ENCODE measurements at places on chromosomes 16 and 17.

DNA sequence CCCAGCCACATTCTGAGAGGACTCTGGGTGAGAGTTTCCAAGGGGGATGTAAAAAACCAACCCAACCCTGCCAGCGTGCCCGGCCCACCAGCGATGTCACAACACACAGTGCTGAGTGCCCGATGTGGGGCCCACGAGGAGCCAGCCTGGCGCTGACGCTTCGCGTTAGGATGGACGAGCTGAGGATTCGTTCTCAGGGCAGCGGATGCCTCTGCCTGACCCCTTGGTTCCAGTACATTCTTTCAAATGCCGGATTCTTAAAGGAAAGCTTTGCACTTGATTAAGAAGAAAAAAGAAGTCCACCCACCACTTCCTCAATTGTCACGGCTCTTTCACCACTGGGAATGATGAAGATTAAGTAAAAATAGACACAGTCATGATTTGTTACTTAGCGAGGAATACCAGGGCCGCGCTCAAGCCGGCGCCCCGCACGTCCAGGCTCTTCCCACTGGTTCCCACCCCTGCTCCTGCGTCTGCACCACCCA lies 79.4 kb downstream of the IRF8 start:
- DNase-seq: no peak

GRCh38 chr17:20273741-20274500 lies 193.4 kb downstream of the LGALS9B start:
- DNase-seq: no peak

DNA sequence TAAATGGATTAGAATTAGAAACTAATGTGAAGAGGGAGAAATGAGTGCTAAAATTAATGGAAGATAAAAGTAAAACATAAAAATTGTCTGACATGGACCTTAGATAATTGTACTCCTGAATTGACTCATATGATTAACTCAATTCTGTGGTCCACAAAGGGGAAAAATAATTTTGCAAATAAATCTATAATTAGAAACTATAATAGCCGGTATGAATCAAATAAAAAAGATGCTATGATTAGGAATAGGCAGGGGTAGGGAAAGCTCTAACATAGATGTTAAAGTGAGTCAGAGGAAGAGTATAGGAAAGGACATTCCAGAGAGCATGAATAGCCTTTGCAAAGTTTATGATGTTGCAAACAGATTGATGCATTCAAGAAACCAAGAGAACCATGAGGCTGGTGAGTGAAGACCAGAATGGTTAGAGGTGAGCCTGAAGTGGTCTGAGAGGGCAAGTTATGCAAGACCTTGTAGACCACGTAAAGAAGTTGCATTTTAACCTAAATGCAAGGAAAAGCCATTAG lies 262.1 kb upstream of the CA10 start:
- no peak for DNase-seq

- DNase-seq: no peak
Measured at GRCh38 chr16:74448990-74449389, 27.7 kb upstream of the CLEC18B start.

DNA sequence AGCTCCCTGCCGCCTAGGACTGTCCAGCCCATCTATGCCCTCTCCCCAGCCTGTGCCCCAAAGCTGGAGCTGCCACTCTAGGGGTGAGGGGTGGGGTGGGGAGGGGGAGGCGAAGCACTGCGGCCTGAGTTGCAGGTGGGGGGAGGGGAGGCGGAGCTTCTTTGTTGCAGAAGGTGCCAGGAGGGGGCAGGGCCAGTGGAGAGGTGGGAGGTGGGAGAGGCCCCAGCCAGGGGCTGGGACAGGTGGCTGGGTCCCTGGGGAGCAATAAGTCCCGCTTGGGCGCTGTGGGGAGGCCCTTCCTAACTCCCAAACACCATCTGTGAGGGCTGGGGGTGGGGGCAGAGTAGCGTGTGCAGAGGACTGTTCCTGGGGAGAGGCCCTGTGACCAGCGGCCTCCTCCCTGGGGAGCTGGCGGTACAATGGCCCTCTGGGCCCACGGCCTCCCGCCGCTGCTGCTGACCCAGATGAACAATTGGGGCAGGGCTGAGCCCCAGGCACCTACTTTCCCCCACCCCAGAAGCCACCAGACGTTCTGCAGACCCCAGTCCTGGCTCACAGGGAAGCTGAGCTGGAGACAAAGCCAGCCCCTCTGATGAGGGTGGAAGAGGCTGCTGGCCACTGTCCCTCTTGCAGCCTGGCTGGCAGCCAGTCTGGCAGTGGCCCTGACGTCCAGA lies 2.2 kb upstream of the NTN3 start:
- no peak for DNase-seq

DNA sequence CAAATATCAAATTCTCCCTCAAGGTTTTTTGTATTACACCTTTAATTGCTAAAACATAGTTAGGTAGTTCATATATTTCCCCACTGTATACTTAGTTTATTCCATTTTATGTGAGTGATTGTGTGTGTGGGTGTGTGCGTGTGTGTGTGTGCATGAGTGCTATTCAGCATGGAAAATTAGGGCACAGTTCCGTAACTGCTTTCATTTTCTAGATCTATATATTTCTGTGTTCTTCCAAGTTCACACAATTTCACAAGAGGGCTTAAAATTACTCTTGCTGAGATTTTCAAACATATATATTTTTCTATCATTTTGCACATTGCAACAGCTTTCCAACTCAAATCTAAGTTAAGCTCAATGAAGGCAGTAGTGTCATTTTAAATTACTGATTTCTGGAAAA lies 782.9 kb upstream of the SOX9 start:
- no peak for DNase-seq

DNA sequence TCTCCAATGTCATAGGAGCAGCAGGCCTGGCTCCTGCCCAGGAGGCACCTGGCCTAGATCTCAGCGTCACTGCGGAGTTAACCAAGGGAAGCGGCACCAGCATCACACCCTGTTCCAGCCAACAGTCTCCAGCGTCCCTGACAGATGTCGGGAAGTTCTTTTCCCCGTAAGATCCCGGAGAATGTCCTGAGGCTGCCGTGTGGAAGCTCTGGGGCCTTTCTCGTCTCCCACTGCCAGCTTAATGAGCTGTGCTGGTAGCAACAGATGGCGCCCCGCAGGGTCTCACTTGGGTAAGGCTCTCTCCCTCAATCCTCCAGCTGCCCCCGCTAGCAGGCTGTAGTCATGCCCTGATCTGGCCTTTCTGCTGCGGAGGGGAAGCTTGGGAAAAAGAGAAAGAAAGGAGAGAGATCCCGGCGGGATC lies 57.5 kb downstream of the MARCHF10 start:
- DNase-seq: no peak

GRCh38 chr16:27408012-27408601 lies 6.1 kb downstream of the IL21R start:
- DNase-seq: peak; percentile 50

- no peak for DNase-seq
Measured at GRCh38 chr16:27539120-27539519, 10.6 kb downstream of the GTF3C1 start.

DNA sequence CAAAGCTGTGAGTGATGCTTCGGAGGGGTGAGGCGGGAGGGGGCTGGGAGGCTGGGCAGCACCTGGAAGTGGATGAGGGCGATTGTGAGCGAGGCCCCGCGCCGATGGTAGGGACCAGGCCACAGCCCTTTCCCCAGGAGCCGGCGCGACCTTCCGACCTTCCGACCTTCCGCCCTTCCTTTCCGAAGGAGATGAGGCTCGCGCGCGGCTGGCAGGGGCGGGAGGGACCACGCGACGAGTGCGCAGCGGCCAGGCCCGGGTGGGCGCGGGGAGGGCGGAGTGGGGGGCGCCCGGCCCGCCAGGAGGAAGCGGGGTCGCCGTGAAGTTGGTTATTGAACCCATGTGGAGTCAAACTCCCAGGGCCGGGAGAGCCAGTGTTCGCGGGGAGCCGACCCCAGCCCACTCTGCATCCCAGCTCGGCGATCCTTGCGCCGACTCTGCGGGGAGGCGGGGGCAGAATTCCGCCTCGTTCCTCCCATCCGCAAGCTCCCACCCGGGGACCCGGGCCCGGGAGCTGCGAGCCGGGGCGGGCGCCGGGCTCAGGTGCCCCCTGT lies 56.6 kb downstream of the RAP1GAP2 start:
- DNase-seq: no peak

- peak; percentile 83 for DNase-seq
Measured at GRCh38 chr17:74282587-74283370, 8.7 kb downstream of the DNAI2 start.

- no peak for DNase-seq
Measured at GRCh38 chr16:67915831-67916723, 15.6 kb downstream of the CTRL start.

DNA sequence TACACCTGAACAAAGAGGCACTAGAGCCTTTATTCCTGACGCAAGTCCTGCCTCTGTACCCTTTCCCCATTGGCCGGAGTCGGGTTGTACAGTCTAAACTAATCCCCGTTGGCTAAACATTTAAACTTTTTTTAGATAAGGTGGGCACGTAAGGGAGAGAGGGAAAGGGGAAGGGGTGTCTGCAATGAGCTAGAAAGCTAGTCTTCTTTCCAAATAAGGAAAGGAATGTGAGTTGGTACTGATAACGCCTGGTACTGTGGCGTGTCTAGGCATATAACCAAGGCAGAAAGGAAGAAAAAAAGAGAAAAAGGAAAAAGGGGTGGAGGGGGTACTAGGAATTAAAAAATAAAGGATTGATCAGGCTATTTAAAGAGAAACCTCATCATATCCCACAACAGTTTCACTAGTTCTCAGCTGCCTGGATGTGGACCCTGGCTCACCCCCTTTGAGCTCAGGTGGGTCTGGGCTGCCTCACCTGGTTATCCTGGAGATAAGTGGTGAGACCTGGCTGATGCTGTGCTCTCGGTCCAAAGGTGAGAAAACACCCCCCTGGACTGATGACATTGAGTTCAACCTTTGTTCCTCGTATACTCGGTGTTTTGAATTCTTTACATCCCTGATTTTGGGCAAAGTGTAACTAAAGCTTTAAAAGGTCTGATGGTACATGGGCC lies 90.9 kb upstream of the EEF2KMT start:
- DNase-seq: no peak

- DNase-seq: peak; percentile 38
Measured at GRCh38 chr17:57986841-57987580, 1.0 kb downstream of the VEZF1 start.

DNA sequence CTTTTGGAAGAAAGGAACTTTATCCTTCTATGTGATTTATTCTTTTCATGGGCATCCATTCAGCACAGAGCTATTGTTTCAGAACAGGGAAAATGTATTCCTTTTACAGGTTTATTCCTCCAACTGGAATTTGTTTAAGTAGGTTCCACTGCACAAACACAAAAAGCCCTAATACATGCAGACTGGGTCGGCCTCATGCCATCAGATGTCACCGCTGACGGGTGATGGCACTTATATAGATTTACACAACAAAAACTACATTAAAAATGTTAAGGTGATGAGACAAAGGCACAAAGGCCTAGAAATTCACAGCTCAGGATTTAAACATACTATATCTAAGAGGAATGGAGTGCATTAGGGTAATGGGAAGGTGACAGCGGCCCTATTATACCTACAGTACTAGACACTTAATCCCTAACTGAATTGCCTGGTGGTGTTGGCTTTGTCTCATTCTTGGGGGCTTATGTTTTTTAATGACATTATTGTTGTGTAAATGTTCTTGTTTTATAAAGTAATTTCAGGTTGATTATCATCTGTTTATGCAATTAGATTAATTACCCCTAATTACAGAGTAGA lies 276.4 kb upstream of the PSMD7 start:
- DNase-seq: no peak

GRCh38 chr16:56732832-56733231 lies 2.9 kb downstream of the NUP93 start:
- DNase-seq: no peak

- no peak for DNase-seq
Measured at GRCh38 chr17:2084766-2085647, 30.1 kb downstream of the HIC1 start.

GRCh38 chr17:66354981-66355380 lies 52.6 kb downstream of the PRKCA start:
- DNase-seq: no peak

- no peak for DNase-seq
Measured at GRCh38 chr17:77499699-77500435, 359.1 kb downstream of the SEC14L1 start.

- no peak for DNase-seq
Measured at GRCh38 chr16:80993834-80994233, 12.9 kb downstream of the CMC2 start.

DNA sequence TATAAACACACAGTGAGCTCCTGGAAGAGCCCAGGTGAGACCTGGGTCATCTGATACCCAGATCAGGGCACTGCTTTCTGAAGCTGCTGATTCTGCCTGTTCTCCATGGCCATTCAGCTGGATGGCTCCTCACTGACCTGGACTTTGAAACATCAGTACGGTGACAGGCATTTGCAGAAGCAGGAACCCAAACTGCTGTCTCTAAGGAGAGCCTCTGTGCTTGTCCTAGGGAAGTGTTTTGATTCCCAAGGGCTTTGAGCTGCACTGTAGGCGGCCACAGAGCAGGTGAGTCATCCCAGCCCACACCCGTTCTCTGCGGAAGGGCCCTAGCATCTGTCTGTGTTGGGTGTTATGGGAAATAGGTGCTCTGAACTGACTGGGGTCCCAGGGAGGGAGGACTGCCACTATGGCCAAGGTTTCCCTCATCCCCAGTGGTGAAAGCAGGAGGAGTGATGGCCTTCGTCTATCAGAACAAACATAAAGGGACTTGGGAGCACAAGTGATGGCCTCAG lies 60.7 kb upstream of the ADCY9 start:
- no peak for DNase-seq

- DNase-seq: no peak
Measured at GRCh38 chr17:4877089-4877488, 22.2 kb upstream of the C17orf107 start.

DNA sequence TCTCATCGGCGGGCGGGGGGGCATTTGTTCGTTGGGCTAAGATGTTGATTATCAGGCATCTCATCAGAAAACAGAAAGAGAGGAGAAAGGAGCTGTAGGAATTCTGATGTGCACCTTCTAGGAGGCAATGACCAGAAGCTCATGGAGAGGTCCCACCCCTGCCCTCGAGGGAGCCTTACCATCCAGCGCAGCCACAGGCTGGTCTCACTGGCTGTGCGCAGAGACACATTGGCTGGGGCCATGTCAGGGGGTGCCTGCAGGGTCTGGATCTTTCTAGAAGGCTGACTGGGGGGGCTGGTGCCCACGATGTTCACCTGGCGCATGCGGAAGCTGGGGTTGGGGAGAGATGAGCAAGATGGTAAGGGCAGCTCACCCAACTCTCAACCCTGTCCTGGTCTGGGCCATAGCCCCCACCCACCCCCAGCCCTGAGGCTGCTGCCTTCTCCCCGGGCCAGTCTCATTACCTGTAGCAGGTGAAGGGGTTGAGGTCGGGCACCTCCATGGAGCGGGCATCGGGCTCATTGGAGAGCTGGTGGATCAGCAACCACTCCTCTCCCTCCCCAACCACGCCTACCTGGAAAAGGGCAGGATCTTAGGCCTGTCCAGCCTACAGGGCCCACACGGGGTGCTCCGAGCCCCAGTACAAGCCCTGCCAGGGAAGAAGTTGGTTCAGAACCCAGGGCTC lies 86.2 kb upstream of the CDC42EP4 start:
- no peak for DNase-seq

Data from CD4-positive, alpha-beta T cell treated with Interleukin-17A for 1 hour (primary cell).